Dermis microvascular lymphatic vessel endothelial cell (primary cell): ENCODE measurements at places on chromosomes 4 and X. TPM values are rescaled to one million over a fixed set of nuclear protein-coding genes. Genes with fewer than 3 reads are reported as not detected.

GRCh38 chr4:76504613-76505465 is 69.8 kb downstream of the SHROOM3 start:
- DNase-seq, result peak; percentile 29

DNA sequence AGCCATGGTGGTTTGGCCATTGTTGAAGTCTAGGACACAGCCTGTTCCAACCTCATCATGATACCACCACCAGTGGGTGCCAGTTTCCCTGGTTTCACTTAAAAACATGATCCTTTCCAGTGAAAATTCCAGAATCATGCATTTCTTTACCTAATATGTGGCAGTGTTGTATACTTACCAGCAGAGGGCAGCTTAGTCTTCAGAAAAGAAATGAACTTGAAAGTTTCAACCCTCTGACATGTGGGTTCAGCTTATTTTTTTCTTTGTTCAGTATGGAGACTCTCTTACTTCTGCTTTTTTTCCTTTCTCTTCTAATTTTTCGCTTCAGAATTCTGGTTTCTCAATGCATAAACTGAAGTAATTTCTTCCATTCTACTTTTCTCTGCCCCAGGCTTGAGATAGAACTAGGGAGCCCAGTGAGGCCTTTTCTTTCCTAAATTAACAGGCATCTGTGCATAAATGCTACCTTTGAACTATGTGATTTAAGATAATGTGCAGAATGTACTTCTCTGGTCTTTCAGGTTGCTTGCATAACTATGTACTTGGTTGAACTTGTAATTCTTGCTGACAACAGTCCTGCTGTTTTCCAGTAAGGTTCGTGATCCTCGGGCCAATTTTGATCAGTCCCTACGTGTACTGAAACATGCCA is 10.7 kb downstream of the LIAS start:
- peak; percentile 88 for DNase-seq

SERPINA7 gene
- total RNA-seq, result not detected in 2 replicates

GRCh38 chrX:20519826-20520225 is 253.1 kb upstream of the RPS6KA3 start:
- DNase-seq, result no peak

- no peak for DNase-seq
Measured at GRCh38 chr4:7511525-7511924, 76.8 kb upstream of the PSAPL1 start.

- no peak for DNase-seq
Measured at GRCh38 chrX:142068365-142068764, 136.7 kb downstream of the MAGEC2 start.

GRCh38 chr4:22014222-22014741 is 65.7 kb upstream of the KCNIP4 start:
- DNase-seq, result no peak

- no peak for DNase-seq
Measured at GRCh38 chr4:4995908-4996265, 23.4 kb downstream of the CYTL1 start.

FAM9B gene
- total RNA-seq, result not detected in 2 replicates

GRCh38 chr4:87430038-87430437 is 7.7 kb downstream of the NUDT9 start:
- DNase-seq, result no peak

- DNase-seq, result no peak
Measured at GRCh38 chrX:153853902-153854267, 23.5 kb upstream of the PDZD4 start.

GRCh38 chr4:95318483-95318882 is 230.3 kb downstream of the UNC5C start:
- no peak for DNase-seq

DNA sequence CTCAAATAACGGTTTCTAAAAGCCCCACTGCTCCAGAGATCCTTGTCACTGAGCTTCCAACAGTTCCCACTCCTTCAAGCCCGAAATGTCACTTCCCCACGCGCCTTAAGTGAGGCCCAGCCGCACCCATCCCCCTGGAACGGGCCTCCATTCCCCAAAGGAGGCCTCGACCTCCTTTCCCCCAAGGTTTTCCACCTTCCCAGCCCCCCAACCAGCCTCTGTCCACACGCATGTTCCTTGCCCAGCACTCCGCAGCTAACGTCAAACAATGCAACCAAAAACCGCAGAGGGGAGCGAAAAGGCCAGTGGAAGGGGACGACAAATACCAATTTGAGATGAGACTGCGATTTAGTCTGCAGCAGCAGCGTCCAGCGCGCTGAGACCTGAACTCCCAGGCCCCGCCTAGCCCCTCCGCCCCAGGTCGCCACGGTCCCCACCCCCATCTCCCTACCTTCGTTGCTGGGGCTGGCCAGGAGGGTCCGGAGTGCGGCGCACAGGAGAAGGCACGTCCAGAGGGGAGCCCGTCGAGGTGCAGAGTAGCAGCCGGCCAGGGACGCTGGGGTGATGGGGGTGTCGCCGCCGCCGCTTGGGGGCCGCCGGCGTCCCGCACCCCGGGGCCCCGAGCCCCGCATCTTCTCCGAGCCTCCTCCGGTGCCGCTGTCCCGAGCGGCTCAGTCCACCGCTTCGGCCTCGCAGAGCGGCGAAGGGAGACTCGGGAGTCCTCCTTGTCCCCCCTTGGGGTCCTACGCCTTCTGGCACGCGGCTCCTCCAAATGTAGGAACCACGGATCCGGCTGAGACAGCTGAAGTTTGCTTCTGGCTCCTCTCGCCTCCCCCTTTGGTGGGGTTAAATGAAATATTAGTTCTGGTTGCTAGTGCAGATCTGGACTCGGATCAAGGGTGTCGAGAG is 924 bp downstream of the EPHA5 start:
- DNase-seq, result no peak

IL1RAPL2 gene
- 0.13 TPM in 1 of 2 replicates, not detected in the other for total RNA-seq

DNA sequence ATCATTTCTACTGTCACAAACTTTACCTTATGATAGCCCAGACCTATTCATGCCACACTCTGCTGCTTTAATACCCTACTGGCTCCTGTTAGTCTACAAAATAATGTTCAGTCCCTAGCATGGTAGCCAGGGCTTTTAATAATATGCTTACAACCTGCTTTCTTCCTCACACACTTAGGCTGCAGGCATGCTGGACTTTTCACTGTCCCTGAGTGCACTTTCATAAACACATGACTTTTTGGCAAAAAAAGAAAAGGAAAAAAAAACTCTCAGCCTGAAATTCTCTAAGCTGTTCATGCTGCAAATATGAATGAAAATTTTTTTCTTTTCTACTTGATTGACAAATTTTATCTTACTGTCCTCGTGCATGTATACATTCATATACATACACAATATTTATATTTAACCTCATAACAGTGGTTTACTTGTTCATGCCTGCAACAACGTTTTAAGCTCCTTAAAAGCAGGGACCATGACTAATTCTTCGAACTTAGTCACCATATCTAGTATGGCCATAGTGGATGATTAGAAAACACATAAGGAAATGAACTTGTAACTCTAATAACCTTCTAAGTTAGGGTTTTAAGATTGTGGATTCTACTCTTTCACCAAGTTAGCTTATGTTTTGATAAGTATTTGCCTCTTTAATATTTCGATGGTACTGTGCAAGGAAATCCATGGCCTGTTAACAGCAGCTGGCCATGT is 229.5 kb downstream of the SPCS3 start:
- DNase-seq, result no peak

- DNase-seq, result no peak
Measured at GRCh38 chr4:184853436-184853835, 27.7 kb upstream of the ACSL1 start.

CLNK gene
- total RNA-seq, result under 0.01 TPM in 1 of 2 replicates, not detected in the other

- DNase-seq, result peak; percentile 32
Measured at GRCh38 chrX:102765217-102765616, 44.7 kb downstream of the GPRASP3 start.

PGK1 gene
- total RNA-seq, result 191 and 208 TPM in 2 replicates

JADE1 gene
- total RNA-seq, result 8.2 and 8.6 TPM in 2 replicates

DNA sequence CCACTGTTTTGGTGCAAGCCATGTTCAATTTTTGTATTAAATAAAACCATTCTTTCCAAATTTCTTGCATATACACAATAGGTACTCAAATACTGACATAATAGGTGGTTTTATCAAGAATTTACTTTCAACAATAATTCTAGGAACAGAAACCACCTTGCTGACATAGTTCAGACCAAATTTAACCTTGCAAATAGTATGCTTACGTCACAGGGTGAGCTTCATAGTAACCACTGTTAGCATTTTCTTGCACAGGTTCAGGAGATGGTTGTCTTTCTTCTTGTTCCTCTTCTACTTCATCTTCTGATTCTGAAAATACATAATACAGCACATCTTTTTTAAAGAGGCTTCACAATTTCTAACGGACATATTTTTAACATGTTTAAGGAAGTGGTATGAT is 17.6 kb downstream of the G3BP2 start:
- DNase-seq, result no peak

GRCh38 chrX:11408109-11408405 is 114.8 kb downstream of the AMELX start:
- DNase-seq, result no peak

NPFFR2 gene
- total RNA-seq, result not detected in 2 replicates

- DNase-seq, result peak; percentile 67
Measured at GRCh38 chr4:53601251-53601764, 10.0 kb upstream of the LNX1 start.

- no peak for DNase-seq
Measured at GRCh38 chrX:49748211-49748956, 52.6 kb upstream of the PAGE1 start.

TNMD gene
- not detected in 2 replicates for total RNA-seq

DNA sequence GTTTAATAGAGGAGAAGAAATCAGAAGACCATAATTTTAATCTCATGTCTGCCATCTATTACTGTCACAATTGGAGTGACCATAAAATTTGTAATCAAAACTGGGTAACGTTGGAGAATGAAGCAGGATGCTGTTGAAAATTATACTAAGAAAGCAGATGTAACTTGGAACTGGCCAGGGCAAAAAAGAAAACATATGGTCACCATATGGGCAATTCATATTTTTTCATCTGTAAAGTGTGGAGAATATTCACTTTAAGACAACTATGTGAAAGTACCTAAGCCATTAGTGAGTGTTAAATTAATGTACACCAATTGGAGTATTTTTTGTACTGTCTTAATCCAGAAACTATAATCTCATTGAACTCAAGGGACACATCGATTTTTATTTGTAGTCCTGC is 1008.0 kb downstream of the GLUD2 start:
- no peak for DNase-seq

NEUROG2 gene
- total RNA-seq, result not detected in 2 replicates

- no peak for DNase-seq
Measured at GRCh38 chrX:1610166-1610565, 4.7 kb upstream of the ASMT start.

GRCh38 chr4:71235311-71236201 is 103.3 kb upstream of the SLC4A4 start:
- no peak for DNase-seq

DNA sequence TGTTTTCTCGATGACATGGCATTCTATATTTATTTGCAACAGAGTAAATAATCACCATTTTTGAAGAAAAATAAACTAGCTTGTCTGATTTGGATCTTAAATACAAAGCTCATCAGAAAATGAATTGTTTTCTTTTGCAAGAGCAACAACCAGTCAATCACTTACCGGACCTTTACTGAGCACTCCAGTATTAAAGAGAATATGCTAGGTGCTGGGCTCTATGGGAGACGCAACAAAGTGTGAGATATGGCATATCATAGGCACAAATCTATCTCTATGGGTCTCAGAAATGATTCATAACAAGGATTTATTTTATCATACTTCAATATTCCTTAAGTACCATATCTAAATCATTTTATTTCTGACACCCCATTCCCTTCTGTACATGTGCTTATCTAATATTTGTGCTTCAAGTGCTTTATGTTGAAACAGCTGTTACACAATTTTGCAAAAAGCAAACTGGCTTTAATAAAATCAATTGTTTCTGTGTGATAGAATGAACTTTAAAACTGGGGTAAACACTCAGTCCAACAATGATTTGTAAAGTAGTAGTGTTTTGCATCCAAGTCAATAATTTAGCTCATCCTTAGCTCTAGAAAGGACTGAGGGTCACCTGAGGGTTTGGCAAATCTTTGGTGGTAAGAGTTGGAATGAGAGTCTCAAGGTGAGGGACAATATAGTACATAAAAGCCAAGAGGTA is 88.4 kb upstream of the SPANXB1 start:
- DNase-seq, result no peak

DMP1 gene
- not detected in 2 replicates for total RNA-seq

DNA sequence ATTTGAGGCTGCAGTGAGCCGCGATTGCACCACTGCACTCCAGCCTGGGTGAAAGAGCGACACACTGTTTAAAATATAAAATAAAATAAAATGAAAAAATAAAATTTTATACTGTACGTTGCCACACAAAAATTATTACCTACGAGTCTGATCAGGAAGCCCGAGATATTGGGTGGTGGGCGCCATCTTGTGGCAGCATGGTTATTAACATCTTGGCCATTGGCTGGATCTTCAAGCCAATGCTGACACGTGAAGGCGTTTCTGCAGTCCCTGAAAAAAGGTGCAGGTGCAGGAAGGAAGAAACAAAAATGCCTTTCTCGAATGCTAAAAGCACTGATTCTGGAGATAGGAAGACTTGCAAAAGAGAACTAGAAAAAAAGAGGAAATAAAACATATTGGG is 4.9 kb upstream of the TLR8 start:
- DNase-seq, result peak; percentile 51

VEGFC gene
- 0.76 and 0.77 TPM in 2 replicates for total RNA-seq
